Stimulated activated CD8-positive, alpha-beta memory T cell treated with anti-CD3 and anti-CD28 coated beads, Interleukin-2, amount 100 ng/mL, for 48 hours (primary cell): ENCODE measurements at places on chromosomes 2 and 18.

- no peak for DNase-seq
These were observed 294.0 kb downstream of the DSC3 start for GRCh38 chr18:30748541-30748940.

- no peak for DNase-seq
These were observed 24.0 kb upstream of the SULT1C3 start for GRCh38 chr2:108215794-108216211.

- no peak for DNase-seq
These were observed 24.3 kb downstream of the RNU4ATAC start for GRCh38 chr2:121555008-121555407.

DNA sequence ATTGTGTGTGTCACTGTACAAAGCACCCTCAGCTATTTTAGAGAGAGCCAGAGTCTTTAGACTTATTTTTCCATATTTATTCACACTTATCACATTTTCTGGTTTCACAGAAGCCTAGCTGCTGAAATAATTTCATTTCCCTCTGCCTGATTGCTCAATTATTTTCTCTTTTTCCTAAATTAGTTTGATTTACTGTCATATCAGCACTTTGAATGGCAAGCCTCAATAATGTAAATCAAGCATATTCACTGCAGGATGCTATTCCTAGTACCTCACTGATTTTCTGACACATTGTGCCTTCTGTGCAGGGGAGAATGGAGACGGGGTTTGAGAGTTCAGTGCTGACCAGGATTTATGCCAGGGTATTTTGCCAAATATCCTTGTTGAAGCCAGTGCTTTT lies 48.3 kb downstream of the CPS1 start:
- DNase-seq: no peak

DNA sequence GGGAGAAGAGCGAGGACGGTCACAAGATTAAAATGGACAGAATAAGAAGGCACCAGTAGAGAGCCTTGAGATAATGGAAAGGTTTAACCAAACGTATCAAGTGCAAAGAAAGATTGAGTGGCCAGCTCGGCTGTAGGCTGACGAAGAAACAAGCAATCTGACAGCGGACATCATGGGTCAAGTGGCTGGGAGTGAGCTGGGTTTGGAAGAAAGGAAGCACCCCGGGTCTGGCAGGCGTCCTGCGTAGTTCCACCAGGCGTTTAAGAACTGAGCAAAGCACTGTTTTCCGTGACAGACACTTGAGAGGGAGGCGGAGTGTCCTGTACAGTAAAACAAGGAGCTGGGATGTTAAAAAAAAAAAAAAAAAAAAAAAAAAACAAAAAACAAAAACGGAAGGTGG lies 27.1 kb downstream of the DAPL1 start:
- DNase-seq: no peak

- peak; percentile 15 for DNase-seq
These were observed 129.2 kb downstream of the IKZF2 start for GRCh38 chr2:213021971-213022899.

GRCh38 chr2:241859436-241860183 lies 916 bp upstream of the PDCD1 start:
- DNase-seq: peak; percentile 57

- DNase-seq: no peak
These were observed 27.9 kb upstream of the MBP start for GRCh38 chr18:77160515-77160914.

- no peak for DNase-seq
These were observed 122.8 kb downstream of the ARL4C start for GRCh38 chr2:234374150-234374508.

- no peak for DNase-seq
These were observed 32.7 kb downstream of the ALMS1 start for GRCh38 chr2:73418343-73418742.

DNA sequence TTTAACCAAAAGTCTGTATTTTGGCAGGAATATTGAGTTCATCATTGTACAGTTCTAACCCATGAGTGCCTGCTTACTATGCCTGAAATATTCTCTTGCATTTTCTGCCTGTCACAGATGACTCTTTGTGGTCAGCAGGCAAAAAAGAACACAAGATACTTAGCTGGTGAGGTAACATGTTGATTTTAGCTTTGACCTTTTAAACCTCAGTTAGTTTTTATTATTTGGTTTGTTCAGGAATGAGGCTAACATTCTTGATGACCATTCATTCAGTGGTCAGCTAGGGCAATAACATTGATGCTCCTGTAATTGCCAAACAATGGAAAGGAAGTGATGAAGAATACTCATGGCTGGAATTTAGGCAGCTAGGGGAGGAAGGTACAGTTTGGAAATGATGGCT lies 491.2 kb downstream of the PIK3C3 start:
- DNase-seq: no peak

DNA sequence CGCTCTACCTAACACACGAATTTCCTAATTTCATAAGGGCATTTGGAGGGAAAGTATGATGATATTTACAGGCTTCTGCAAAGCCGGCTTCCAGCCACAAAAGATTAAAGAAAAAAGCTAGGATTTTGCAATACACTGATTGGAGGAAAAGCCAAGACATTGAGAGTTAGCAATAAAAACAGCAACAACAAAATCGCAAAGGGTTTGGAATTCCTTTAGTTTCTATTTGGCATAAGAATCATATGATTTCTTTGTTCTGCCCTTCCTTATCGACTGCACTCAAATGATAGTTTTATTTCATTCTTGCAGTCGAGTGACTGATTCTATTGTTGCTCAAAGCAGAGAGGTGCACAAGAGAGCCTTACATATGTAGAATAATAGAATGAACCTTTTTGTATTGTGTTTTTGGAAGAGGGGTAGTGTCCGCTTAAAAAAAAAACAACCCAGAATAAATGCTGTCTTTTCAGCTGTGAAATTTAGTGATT lies 3.9 kb upstream of the ZNF532 start:
- DNase-seq: no peak

DNA sequence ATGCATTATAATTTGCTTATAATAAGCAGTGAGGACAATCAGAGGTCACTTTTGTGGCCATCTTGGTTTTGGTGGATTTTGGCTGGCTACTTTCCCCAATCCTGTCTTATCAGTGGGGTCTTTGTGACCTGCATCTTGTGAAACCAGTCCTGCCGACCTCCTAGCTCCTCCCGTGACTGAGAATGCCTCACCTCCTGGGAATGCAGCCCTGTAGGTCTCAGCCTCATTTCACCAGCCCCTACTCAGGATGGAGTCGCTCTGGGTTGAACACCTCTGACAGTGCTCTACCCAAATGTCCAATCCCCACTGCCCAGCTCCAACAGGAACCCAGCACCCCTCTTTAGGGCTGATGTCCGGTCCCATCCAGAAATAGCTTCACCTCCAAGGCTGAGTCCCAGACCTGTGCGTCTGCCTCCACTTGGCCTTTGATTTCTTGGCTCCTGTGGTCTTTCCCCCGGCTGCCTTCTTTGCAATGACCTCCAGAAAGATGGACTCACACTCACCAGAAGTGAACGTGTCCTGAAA lies 31.3 kb upstream of the PXDN start:
- DNase-seq: no peak

DNA sequence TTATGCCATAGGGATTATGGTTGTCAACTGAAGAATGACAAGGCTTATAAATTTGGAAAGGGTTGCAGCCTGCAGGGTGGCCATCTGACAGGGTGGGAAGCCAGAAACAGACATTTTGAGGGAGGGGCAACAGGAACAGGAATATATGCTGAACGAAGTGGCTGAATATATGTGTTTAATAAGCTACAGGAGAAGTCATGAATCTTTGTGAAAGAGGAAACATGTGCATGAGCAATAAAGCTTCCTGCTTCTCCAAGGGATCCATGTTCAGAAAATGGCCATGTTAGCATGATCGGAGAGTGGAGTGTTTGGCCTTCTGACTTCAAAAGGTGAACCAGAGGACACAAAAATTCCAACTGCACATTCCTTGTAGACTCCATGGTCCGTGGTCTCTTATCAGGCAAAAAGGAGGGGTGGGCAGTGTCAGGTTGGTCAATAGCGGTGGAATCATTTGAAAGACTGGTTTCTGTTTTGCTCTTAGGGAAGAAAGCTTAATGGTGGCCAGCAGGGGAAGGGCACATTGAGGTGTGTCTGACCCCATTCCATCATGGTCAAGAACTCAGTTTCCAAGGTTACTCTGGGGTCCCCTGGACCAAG lies 144.1 kb downstream of the SOCS6 start:
- no peak for DNase-seq

GRCh38 chr18:66993492-66993891 lies 389.6 kb upstream of the CDH19 start:
- DNase-seq: no peak

- no peak for DNase-seq
These were observed 301.5 kb upstream of the MGAT5 start for GRCh38 chr2:133952420-133952819.

DNA sequence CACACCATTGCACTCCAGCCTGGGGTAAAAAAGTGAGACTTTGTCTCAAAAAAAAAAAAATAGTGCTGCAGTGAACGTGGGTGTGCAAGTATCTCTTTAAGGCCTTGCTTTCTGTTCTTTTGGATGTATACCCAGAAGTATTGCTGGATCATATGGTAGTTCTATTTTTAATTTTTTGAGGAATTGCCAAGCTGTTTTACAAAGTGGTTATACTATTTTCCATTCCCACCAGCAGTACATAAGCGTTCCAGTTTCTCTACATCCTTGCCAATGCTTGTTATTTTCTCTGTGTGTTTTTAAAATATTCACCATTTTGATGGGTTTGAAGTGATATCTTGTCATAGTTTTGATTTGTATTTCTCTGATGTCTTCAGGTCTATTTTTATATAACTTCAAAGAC lies 13.1 kb downstream of the ARMC9 start:
- DNase-seq: no peak

GRCh38 chr2:217959723-217960122 lies 43.1 kb downstream of the TNS1 start:
- DNase-seq: no peak

DNA sequence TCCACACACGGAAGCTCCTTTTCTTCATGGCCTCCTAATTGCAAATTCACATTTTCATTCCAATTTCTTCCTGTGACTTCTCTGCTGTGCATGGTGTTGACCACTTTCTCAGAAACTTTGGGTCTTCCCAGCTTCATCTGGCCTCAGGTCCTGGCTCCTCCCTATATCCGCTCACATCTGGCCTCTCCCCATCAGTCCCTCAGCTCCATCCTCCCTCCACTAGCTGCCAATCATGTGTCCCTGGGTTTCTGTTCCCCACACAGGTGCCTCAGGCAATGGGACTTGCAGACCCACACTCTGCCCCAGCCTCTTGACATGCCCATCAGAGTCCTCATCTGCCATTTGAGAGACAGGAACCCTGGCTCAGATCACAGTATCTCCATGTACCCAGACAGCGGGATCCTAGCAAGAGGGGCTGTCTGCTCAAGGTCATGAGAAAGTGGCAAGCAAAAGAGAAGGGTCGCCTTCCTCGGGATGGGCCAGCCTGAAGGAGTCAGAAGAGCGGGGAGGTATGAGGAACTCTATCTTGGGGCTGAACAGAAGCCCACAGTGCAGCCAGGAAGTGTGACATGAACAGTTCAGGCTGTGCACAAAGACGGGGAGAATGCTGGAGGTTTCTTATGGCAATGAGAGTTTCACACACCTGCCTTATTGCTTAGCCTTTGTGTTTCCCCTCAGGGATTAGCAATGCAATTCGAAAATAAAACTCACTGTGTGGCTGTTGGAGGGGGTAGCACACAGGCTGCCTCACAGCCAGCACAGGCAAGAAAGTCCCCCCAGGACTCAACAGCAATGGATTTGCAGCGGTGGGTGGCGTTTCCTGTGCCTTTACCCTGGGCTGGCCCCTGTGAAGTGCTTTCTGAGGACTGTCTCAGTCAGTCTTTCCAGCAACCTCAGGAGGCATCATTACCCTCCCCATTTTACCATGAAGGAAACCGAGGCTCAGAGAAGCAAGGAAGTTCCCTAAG lies 69.5 kb downstream of the COPS8 start:
- peak; percentile 43 for DNase-seq

GRCh38 chr18:12606592-12607315 lies 51.2 kb downstream of the SPIRE1 start:
- no peak for DNase-seq

DNA sequence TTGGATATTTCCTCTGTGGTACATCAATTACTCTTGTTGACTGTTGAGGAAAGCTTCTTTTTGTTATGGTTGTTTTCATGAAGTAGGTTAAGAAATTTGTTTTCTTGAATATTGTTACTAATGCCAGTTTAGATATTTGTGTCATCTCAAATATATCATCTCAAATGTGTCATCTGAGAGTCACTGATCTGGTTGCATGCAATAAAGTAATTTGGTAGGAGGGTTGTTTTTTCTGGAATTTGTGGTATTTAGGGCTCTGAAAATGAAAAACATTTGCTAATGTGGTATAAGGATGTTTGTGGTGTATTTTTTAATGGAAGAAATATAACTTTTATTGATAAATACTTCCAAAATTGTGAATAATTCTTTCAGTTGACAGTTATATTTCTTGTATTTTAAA lies 117.7 kb downstream of the GREB1L start:
- DNase-seq: no peak

GRCh38 chr2:26273501-26273900 lies 28.8 kb downstream of the HADHB start:
- DNase-seq: no peak

DNA sequence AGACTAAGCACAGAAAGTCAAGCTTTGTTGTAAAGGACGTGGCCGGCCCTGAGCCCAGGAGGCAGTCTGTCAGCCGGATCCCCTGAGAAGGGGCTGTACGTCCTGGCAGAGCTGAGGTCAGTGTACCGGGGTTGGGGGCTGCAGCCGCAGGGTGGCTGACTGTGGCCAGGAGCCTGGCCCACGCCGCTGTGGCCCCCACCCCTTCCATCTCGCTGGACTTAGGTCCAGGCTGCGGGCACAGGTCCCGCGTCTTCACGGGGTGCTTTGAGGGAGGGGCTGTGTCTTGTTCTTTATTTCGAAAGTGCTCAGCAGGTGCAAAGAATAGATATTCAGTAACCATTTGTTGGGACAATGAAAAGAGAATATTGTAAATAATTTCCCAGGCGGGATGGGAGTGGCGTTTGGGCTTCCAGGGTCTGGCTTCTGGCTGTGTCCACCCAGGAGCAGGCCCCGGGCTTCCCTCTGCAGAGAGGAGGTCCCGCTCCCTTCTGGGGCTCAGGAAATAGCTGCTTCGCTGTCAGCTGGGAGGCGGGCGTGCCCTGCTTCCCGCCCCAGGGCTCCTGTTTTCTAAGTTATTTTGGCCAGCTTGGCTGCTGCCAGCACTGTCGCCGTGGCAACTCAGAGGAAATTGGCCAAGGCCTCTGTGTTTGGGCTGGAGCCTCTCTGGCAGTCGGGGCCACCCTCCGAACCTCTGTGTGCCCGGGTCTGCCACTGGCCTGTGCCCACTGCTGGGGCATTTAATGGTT lies 7.4 kb downstream of the NFATC1 start:
- DNase-seq: no peak

DNA sequence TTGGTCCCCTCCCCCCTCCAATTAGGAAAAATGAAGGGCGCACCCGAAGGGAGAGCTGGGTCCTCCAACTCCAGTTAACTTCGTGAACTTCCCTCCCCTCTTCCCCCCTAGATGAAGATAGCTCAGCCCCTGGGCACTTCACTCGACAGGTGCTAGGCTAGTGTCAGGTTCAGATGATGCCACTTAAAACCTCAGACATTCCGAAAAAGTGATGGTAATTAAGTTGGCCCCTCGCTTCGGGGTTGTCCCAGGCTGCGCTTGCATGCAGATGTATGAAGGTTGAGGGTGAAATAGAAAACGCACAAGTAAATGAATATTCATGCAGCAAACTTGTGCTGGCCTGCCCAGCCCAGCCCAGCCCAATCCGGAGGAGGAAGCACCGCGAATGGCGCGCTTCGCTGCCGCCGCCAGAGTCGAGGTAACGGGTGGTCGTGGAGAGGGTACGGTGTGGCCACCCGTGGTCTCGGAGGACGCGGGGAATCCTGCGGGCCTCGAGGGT lies 3.0 kb upstream of the GBX2 start:
- no peak for DNase-seq

- DNase-seq: no peak
These were observed 48.3 kb downstream of the COL3A1 start for GRCh38 chr2:189022492-189022891.
